ENCODE measurements at places on chromosomes 3 and 15.

GRCh38 chr15:48041454-48041853 is 79.3 kb upstream of the SLC24A5 start:
- DNase-seq = no peak

GRCh38 chr15:64107337-64107736 is 11.6 kb downstream of the SNX1 start:
- no peak for DNase-seq

GRCh38 chr3:183439515-183439914 is 11.1 kb upstream of the MCF2L2 start:
- DNase-seq = no peak

DNA sequence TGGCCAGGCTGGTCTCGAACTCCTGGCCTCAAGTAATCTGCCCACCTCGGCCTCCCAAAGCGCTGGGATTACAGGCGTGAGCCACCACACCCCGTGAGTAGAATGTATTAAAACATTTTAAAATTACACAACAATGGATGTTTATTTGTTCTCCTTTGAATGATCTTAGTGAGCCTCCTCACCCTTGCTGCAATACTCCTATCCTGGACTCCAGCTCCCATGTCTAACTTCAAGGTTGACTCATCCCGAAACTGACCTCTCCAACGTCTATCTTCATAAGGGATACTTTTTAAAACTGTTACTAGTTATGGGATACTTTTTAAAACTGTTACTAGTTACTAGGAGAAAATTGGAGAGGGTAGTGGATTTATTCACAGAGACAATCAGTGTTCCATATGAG is 17.8 kb upstream of the RHCG start:
- DNase-seq = no peak

DNA sequence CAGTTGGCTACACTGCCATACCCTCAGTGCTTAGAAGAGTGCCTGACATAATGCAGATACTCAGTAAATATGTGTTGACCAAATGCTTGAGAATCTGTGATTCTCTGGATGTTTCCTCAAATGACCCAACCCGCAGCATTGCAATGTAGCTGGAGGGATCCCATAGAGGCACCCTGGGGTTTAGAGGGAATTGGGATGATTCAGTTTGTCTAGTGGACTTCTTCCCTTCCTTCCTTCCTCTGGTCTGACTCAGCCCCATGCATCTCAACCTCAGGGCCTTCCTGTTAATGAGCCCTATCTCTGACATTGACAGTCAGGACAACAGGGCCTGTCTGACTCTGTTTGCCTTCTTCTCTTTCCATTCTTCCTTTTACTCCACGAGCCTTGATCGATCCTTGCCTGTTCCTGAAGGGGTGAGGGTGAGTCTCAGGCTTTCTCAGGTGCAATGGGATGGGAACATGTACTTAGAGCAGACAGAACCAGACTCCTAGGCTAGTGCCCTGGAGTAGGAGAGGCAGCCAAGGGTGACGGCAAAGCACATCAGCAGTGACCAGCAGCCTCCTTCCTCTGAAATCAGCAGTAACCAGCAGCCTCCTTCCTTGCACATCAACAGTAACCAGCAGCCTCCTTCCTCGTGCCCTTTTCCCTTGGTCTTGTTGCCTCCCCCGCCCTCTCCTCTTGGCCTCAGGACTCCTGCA is 78.2 kb downstream of the DGKG start:
- no peak for DNase-seq

- no peak for DNase-seq
Measured at GRCh38 chr15:91947683-91948608, 94.4 kb downstream of the SLCO3A1 start.

DNA sequence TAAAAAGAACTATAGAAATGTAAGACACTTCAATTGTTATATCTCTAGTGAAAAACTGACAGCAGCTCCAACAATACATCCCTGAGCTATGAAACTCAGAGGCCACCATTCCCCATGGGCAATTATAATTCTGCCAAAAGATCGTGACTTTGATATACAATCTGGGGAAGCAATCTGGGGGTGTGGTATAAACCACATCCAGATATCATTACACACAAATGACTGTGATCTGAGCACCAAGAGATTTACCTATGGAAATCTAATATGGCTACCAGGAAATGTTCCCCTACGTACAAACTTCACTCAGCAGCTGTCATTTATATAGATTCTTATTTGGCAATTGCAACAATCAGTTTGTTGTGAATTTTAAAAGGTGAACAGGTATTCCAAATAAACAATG is 110.3 kb downstream of the FRMD5 start:
- no peak for DNase-seq

GRCh38 chr3:117036259-117036799 is 326.8 kb downstream of the TUSC7 start:
- DNase-seq = no peak

GRCh38 chr3:74463515-74463914 is 150.9 kb downstream of the CNTN3 start:
- DNase-seq = no peak

- DNase-seq = no peak
Measured at GRCh38 chr3:47355010-47355409, 25.8 kb upstream of the PTPN23 start.

DNA sequence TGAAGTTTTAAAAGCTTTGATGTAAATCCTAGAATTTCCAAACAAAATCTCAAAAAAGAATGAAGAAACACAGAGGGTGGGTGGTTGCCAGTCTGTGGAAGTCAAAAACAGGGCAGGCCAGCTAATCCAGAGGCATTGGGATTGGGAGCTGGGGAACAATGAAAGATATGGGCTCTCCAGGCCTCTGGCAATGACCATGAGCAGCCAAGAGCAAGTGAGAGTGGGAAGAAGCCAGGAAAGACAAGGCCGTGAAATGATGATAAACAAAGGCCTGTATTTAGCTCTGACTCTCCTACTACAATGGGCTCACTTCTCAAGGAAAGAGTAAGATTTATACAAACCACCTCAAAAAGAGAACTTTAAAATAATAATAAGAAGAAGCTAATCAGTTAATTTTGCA is 248.5 kb downstream of the ZMAT3 start:
- no peak for DNase-seq

- DNase-seq = no peak
Measured at GRCh38 chr15:91021516-91022074, 799 bp downstream of the VPS33B start.
